Thoracic aorta (tissue), 2 donors: ENCODE measurements at places on chromosomes 13 and 19.
A peak's percentile ranks its signal among the peaks of the same experiment; 100 is the strongest.

- no peak for DNase-seq
Measured at GRCh38 chr13:60120617-60121336, 43.0 kb downstream of the DIAPH3 start.

DNA sequence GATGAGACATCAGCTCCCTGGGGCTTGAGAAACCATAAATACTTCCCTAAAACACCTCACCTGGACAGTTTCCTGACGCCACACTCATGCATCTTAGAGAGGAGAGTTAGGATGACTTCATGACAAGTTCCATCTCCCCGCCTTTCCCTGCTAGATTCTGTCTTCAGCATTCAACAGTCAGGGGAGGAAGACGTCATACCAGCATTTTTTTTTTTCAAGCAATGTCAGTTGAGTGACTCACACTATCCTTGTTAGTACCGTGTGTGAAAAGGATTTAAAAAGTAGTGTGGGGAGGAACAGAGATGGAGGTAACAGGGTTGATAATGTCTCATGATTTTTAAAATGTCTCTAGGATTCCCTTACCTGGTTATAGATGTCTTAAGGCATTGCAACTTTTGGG, at the start of gene OR7D2:
OR7D2 (plus strand) TSS at position 79 of the 400 bp plus-strand sequence. CDS start 6,803 bp downstream, outside the sequence.
- no peak for DNase-seq

DNA sequence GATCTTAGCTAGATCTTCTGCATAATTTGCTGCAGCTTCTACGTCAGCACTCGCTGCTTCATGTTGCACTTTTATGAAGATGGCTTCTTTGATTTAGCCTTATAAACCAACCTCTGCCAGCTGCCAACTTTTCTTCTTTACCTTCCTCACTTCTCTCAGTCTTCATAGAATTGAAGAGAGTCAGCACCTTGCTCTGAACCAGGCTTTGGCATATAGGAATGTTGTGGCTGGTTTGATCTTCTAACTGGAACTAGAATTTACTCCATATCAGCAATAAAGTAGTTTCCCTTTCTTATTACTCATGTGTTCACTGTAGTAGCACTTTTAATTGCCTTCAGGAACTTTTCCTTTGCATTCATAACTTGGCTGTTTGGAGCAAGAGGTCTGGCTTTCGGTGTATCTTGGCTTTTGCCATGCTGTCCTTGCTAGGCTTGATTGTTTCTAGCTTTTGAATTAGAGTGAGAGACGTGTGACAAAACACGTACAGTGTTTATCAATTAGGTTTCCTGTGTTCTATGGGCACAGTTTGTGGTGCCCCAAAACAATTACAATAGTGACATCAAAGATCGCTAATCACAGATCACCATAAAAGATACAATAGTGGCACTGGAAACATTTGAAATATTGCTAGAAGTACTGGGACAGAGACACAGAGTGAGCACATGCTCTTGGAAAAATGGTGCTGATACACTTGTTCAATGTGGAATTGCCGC, 50.7 kb downstream of the NDFIP2 start:
- DNase-seq = no peak

DNA sequence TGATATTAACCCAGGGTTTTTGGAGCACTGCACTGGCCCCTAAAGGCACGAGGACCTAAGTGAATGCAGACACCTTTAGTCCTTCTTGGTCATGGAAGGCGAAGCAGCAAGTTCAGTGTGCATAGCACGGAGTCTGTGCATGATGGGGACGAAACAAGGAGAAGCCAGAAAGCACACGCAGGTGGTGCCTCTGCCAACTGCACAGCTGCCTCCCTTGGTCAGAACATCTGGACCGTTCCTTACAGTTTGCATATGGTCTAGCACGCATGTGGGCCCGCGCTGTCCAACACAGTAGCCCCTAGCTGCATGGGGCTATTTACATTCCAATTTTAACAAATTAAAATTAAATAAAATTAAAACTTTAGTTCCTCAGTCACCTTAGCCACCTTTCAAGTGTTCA, 44.0 kb downstream of the FLT3 start:
- no peak for DNase-seq

- DNase-seq = no peak
Measured at GRCh38 chr13:50299546-50300249, 284.5 kb downstream of the KCNRG start.

- DNase-seq = no peak
Measured at GRCh38 chr13:37503287-37503686, 95.3 kb downstream of the POSTN start.

GRCh38 chr19:3577723-3578344, 5.1 kb downstream of the HMG20B start:
- no peak for DNase-seq

GRCh38 chr13:79393564-79394249, 12.3 kb downstream of the RBM26 start:
- no peak for DNase-seq

DNA sequence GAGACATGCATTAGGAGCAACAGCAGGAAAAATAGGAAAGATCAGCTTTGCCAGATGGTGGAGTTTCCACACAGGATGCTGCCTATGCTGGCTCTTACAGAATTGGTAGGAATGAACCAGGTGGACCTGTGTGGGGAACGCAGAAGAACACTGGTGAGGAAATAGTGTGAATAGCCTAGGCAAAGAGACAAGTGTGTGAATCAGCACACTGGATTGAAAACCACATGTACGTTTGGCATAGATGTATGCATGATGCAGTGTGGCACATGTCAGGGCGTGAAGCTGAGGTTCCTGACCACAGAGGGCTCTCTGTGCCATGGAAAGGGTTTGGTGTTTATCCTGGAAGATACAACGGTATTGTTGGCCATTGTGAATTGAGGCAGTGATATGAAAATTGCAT, 156.5 kb upstream of the SLC10A2 start:
- no peak for DNase-seq

- DNase-seq = no peak
Measured at GRCh38 chr13:43865892-43866291, 13.6 kb downstream of the CCDC122 start.

GRCh38 chr19:29510701-29511265, 15.0 kb upstream of the VSTM2B start:
- no peak for DNase-seq

GRCh38 chr13:104385404-104385803, 1319.2 kb upstream of the SLC10A2 start:
- no peak for DNase-seq

DNA sequence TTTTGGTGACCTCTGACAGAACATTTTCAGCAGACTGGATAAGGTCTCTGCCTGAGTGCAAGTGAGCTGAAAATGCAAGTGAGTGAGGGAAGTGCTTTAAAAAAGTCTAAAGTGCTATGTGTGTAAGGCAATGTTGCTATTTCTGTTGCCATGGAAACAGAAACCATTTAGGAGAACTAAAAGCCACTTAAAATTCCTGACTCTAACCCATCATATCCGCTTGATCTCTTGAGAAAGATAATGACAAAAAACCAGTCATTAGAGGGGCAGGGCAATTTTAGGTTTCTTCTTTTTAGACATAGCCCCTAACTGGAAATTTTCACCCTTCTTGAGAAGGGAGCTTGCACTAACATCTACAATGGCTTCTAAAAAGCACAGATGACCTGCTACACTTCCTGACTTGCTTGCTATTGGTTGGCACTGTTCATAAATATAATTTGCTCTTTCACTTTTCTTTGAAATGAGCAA, at the start of gene CYSLTR2:
CYSLTR2 (plus strand) TSS at position 458 of the 468 bp plus-strand sequence. CDS start 52,889 bp downstream, outside the sequence.
- no peak for DNase-seq

GRCh38 chr13:50189450-50189849, 174.2 kb downstream of the KCNRG start:
- DNase-seq = no peak

DNA sequence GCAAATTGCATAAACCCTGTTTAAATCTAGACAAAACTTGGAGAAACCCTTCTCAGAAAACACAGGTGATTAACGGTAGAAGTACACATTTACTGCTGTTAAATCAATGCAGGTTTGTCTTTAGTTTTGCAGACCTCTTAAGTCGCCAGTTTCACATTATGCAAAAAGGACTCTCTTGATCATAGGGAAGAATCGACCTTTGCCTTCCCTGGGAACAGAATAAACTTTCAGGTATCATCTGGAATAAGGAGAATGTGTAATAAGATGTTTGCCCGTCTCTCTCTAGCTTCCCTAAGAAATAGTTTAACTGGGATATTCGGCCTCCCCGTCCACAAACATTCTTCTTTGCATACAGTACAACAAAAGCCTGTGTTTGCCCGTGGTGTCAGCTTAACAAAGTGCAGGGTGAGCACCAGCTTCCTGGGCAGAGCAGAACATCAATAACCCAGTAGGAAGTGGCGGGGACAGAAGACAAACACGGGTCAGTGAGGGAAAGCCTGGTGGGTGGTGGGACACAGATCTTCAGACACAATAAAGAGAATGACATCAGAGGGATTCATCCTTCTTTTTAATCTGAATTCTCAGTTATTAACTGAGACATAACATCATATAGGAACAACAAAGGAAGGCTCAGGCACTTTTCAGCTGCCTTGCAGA, 1077.7 kb upstream of the SLC10A2 start:
- no peak for DNase-seq

DNA sequence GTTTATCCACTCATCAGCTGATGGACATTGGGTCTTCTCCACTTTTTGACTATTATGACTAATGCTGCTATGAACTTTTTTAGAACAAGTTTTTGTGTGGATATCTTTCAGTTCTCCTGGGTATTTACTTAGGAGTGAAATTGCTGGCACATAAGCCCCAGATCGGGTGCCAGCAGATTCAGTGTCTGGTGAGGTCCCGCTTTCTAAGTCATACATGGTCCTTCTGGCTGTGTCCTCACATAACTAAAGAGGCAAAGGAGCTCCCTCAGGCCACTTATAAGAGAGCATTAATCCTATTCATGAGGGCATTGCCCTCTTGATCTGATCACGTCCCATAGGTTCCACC, 600 bp upstream of the ZNF226 start:
- no peak for DNase-seq

DNA sequence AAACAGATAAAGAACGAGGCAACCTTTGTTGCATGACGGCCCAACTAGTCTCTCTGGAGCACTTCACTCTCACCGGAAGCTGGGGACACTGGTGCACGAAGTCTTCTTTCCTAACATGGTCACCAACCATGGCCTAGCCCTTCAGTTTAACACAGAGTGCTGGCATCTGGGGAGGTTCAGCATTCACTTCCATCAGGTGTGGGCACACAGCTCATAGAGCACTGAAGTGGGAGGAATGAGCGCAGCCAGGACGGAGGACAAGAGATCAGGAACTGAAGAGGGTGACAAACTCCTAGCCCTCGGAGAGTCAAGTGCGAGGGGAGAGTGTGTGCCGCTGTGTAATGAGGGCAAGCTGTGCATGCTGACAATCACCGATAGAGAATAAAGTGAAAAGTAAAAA, 92.4 kb downstream of the CDADC1 start:
- no peak for DNase-seq

DNA sequence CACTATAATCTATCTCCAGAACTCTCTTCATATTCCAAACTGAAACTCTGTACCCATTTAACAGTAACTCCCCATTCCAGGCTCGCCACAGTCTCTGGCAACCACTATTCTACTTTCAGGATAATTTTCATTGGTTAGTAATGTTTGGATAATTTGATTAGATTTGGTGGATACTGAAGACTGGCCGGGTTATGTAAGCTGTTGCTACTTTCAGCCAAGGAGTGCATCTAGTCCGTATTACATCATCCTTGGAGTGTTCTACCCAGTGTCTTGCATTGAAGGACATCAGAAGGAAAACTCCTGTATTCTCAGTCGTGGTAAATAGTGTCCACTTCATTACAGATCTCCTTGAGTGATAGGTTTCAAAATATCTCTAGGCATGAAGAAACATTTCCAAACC, 60.5 kb downstream of the PCCA start:
- no peak for DNase-seq

GRCh38 chr19:53057904-53058580, 13.5 kb downstream of the ERVV-2 start:
- DNase-seq = no peak

- no peak for DNase-seq
Measured at GRCh38 chr19:22354665-22355064, 67.5 kb downstream of the ZNF98 start.

- DNase-seq = no peak
Measured at GRCh38 chr19:8642561-8642960, 12.1 kb downstream of the NFILZ start.

DNA sequence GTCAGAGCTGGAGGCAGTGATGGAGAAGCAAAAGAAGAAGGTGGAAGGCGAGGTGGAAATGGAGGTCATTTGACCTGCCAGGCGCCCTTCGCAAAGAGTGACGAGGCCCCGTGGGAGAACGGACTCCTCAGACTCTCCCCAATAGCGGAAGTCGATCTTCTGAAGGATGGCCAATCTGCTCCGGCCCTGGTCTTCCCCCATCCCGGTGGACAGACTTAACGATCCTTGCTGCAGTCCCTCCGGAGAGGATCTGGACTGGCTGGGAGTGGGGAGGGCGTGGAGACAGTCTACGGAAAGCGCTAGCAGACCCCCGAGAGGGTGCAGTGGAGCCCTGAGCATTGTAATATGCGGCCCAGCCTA, 11.9 kb downstream of the EPS8L1 start:
- no peak for DNase-seq

- DNase-seq = peak; percentile 50
Measured at GRCh38 chr19:6739390-6739882, at the start of gene TRIP10. Gene TRIP10, plus strand, starts transcription at chr19:6739680. Its CDS starts 82 bp downstream, at chr19:6739762.
